ENCODE measurements at places on chromosomes 7 and 10.
A peak's percentile ranks its signal among the peaks of the same experiment; 100 is the strongest.

- no peak for DNase-seq
Measured at GRCh38 chr10:18179891-18180290, 39.7 kb downstream of the CACNB2 start.

GRCh38 chr10:68526634-68527307 is 552 bp downstream of the SLC25A16 start:
- no peak for DNase-seq

GRCh38 chr10:65911151-65911835 is 1014.5 kb upstream of the LRRTM3 start:
- DNase-seq, result no peak

- no peak for DNase-seq
Measured at GRCh38 chr7:52498366-52498765, 537.1 kb upstream of the POM121L12 start.

- no peak for DNase-seq
Measured at GRCh38 chr10:13990946-13991345, 339.8 kb downstream of the FRMD4A start.

DNA sequence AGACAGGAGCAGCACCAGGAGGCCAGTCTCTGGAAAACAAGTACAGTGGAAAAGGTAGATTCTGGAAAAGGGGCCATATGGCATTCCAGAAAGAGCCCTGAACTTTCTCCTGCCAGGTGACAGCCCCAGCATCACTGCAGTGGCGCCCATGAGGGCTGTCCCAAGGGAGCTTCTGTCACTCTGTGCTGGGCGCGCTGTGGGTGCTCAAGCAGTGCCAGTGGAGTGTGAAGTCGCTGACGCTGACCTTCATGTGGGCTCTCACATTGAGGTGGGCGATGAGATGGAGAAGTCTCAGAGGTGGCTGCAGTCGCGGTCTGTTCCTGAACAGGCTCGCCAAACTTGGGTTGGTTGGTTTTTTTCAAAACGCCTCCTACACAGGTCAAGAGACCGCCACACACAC is 38.2 kb downstream of the FKBP6 start:
- DNase-seq, result no peak

DNA sequence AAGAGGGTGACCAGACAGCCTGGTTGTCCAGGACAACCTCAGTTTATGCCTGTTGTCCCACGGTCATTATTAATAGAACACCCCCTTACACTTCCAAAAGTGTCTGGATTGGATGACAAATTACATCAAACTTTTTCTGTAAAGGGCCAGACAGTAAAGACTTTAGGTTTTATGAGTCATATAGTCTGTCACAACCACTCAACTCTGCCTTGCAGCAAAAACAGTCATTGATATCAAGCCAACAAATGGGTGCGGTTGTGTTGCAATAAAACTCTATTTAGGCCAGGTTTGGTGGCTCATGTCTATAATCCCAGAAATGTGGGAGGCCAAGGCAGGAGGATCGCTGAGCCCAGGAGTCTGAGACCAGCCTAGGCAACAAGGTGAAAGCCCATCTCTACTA is 66.7 kb upstream of the ATP6V0A4 start:
- DNase-seq, result peak; percentile 58

DNA sequence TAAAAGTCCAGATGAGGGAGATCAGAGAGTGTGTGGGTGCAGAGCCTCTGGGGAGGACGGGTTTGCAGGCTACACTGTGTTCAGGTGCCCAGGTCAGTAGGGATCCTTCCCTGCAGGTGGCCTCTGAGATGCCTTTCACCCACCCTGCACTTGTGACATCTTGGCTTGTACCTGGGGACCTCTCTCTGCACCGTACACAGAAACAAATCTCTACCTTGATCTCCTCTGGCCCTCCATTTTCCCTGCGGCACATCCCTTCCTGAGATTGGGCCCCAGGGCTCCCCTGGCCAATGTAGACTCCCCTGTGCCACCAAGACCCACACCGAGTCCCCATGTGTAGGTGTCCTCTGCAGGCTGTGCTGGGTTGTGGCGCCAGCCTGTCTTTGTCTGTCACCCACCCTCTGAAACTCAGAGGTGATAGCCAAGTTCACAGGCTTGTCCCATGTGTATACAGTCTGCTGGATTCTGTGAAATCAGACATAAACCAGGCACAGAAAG is 140.6 kb downstream of the PTPN20 start:
- no peak for DNase-seq

DNA sequence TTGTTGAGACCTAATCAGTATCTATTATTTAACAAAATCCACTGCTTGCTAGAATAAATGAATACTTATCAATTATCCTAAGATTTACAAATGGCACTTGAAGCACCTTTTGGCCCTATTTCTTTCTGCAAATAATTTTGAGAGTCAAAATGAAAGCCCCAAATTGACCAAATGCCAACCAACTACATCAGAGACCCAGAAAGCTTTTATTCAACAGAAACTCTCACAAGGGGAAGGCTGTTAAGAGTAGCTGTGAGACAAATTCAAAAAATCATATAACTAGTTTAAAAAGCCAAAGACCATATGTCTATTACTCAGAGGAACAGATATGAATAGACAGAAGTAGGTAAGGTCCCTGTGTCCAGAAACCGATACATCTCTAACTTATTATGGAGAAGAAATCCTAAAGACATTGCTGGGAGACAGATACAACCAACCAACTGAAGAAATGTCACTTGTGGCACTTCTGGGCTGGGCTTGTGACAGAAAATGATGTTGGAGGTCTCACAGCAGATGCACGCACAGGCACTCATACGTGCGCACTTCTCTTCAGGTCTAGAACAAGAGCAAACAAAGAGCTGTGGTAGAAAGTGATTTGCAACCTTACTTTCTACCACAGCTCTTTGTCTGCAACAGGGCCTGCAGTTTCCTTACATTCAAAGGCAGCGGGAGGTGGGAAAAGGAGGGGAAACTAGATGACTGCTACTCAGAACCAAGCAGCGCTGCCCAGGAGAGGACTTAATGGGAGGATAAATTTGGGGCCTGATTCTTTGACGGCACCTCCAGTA is 58.6 kb upstream of the KCNIP2 start:
- DNase-seq, result no peak

DNA sequence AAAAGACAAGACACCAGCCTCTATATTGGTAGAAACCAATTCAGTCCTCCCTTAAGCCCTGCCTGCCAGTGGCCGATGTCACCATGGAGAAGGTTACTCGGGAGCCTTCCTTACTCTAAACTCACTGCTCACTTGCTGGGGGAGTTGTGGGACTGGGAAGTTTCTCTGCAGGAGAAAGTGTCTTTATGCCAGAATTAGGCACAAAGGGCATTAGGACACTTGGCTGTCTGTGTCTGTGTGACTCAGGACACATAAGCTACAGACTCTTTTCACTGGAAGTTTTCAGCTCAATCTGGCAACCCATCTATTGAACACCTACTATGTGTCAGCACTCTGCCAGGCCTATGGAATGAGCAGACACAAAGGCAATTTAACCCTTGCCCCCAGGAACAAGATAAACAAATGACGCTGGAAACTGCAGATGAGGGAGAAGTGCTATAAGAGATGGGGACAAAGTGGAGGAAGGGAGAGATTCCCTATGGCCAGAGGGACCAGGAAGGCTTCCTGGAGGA is 49.5 kb upstream of the CACUL1 start:
- DNase-seq, result no peak

GRCh38 chr7:96671854-96672253 is 37.8 kb downstream of the SEM1 start:
- no peak for DNase-seq

- no peak for DNase-seq
Measured at GRCh38 chr10:110224992-110225391, 17.6 kb downstream of the MXI1 start.

GRCh38 chr7:141306081-141306480 is 232.2 kb downstream of the TMEM178B start:
- no peak for DNase-seq

DNA sequence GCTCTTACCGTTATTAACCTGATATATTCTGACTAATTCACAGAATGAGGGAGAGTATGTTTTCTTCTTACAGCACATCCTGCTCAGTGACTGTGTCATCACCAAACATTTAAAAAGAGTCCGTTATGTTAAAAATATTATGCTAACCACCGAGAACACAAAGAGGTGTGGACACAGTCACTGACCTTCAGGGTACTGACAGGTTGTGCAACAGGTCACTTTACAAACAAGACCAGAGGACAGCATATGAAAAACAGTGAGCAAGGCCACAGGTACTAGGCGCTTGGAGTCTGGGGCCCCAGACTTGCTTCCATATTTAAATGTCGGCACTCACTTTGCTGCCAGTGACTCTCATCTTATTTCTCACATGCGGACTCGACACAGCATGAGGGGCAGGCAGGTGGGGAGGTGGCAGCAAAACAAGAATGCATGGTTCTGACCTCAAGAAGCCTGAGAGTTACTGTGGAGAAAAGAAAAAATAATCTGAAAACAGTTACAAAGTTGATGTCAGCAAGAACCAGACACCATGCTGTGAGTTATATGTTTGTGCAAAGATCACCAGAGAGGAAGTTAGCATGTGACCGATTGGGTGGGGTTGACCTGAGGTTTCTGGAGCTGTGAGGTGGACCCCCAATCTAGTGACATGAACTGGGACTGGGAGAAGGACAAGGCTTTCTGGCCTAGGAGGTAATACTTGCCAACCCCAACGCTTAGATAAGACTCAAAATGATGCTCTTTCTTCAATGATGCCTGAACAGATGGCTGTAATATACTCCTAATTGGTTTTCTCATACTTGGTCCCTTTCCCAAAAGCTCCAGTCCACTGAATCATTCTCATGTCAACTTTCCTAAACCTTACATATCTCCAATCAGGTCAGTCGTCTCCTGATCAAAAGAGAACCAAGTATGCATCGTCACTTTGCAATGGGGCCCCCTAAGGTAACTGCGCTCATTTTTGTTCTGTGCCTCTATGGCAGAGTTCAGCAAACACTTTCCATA is 102.4 kb downstream of the HIPK2 start:
- no peak for DNase-seq

GRCh38 chr7:1706381-1706720 is 36.3 kb downstream of the ELFN1 start:
- DNase-seq, result no peak

DNA sequence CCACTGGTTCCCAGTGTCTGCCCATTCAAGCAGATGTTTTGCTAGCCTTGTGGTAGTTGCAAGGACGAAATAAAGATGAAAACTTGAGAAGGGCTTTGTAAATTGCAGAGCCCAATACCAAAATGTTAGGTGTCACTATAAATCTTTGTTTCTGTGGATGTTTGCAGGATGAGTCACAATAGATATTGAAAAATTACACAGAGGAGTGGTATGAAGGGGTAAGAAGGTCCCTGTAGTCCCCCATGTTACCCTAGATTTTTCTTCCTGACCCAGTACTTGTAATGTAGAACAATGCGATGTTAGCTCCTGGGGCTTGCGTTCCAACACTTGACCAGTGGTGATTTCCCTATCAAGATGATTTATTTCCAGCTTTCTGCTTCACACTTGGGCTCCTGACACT is 102.6 kb upstream of the LYZL1 start:
- no peak for DNase-seq

DNA sequence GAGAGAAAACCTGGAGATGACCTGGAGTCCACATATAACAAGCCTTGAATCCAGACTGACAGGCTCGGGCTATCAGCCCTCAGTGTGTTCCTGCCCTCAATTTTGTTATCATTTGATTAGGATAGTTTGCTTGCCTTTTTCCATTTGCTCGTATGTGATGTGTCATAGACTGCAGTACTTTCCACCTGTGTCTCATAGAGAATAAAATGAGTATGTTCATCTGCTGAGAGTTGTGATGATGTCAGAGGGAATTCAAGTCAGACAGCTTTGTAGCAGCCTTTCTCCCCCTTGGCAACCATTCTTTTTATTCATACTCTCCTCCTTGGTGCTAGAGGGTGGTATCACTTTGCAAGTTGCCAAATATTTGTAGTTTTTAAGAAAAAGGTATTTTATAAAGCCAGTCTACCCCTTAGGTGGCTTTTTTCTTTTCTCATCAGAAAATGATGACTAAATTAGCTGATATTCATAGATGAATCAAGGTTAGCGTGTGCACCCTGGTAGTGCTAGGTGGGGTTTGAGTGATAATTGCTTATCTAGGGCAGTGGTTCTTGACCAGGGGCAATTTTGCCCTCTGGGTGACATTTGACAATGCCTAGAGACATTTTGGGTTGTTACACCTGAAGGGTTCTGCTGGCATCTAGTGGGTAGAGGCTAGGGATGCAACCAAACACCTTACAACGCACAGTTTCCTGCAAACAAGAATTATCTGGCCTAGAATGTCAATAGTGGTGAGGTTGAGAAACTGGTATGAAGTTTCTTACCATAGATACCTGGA is 5.4 kb downstream of the SGPL1 start:
- no peak for DNase-seq

GRCh38 chr7:44402401-44403060 is 77.1 kb upstream of the CAMK2B start:
- DNase-seq, result no peak

- DNase-seq, result no peak
Measured at GRCh38 chr7:96832092-96832662, 122.5 kb upstream of the SEM1 start.

- no peak for DNase-seq
Measured at GRCh38 chr7:43559171-43559945, 23.6 kb upstream of the STK17A start.

DNA sequence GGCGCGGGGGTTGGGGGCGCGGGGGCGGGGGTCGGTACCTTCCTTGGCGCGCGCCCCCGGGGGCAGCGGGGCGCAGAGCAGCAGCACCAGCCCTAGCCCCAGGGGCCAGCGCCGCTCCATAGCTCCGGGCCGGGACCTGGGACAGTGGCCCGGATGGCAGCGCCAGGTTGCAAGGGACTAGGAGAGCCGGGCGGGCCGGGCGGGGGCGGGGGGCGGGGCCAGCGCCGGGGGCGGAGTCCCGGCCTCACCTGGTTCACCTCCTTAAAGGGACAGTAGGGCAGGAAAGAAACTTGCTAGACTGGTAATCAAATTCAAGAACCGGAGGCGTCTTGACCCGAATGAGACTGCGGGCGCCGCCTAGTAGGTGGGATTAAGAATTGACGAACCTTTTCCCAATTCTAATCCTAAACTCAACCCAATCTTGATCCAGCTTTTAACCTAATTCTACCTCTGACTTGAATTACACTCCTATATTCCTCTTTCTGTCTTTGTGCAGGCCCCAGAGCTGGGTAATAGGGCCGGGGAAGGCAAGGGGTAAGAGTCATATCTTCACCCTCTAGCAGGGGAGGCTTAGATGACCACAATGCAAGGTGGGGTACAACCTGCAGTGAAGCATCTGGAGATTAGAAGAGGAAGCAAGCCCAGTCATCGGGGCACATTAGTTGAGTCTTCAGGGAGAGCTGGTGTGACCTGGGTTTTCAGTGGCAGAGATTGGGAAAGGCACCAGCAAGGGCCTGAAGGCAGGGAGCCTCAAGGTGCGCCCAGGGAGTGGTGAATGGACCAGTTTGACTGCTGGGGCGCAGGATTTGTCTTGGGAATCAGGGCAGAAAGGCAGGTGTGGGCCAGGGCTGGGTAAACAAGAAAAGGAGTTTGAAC is at the start of gene EPHA1:
Gene EPHA1 (minus strand): TSS at position 171 of the 876 bp plus-strand sequence. CDS start 51 bp downstream, at position 120.
- no peak for DNase-seq

Data from H54 (cell line).